NCI-H1092 (cell line): ENCODE measurements at places on chromosomes 2 and 18.

DNA sequence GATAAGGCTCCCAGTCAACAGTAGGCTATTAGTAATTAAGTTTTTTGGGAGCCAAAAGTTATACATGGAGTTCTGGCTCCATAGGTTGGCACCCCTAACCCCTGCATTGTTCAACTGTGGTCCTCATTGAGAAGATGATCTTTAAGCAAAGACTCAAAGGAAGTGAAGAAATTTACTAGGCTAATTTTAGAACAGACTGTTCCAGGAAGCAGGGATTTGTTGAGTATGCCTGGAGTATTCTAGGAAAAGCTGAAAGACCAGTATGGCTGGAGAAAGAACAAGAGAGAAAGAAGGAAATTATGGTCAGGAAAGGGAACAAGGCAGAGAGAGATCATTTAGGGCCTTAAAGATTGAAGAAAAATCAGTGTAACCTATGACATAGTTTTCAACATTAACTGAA is 125.1 kb downstream of the PMAIP1 start:
- no peak for DNase-seq

DNA sequence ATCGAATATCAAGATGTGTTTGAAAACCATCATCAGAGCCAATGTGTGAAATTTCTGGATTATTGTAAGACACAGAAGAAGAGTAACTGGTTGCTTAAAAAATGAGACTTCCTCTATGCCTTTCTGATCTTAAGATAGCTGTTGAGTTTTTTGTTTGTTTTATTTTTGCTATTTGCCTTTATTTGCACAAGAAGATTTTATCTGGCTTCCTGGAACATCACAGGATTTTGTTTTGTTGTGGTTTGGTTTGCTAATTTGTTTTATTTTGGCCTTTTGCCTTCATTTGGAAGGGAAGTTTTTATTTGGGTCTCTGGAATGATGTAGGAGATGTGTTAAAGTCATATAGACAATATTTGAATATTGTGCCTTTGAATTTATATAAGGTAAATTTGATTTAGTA is 3.9 kb upstream of the CYTIP start:
- DNase-seq: no peak

DNA sequence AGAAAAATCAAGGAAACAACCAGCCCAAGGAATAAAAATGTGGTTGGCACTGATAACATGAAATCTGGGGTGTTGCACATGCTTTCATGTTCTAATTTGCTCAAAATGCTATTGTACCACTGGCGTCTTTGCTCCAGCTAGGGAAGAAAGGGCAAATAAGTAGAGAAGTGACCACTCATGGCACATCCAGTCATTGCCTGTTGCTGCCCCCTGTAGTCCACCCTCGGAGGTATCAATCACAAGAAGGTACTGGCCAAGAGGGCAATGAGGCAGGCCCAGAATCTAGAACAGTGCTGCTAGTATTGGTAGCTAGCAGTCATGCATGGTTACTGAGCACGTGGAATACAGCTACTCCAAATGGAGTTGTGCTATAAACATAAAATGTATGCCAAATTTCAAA is 213.4 kb downstream of the CDCA7 start:
- DNase-seq: peak; percentile 22

DNA sequence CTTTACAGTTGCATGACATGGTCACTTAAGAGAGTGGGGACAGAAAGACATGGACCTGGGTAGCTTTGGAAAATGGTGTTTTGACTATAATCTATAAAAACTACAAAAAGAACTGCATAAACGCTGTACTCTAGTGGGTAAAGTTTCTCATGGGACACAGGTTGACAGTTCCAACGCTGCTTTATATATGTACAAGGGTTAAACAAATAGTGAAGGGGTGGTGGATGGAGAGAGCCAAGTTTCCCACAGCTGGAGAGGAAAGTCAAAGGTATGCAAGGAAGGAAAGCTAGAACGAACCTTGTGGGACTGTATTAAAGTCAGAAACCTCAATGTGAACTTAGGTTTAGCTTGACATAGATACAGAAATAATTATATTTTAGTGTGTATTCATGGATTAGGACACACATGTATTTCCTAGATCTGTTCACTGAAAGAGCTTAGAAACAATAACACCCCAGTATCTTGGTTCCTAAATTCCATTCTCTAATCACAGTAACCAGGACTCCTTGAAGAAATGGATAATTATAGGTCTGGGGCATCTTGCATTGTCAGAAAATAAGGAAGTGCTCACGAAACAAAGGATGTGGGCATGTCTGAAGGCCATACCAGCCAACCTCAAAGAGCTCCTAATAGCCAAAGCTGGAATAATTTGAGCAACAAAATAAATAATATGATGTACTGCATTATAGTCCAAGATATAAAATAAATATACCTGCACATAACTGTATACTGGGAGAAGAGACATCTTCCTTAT is 28.8 kb downstream of the TANC1 start:
- DNase-seq: no peak

DNA sequence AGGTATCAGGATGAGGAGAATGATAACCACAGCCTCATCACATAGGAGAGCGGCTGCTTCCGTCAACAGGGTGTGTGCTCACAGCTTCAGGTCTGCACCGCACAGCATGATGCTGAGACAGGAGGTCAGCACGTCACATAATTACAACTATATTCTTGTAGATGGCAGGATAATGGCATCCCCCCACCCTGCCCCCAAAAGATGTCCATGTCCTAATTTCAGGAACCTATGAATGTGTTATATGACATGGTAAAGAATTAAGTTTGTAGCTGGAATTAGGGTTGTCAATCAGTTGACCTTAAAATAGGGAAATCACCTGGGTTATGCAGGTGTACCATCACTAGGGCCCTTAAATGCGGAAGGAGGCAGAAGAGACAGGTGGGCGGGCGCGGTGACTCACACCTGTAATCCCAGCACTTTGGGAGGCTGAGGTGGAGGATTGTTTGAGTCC is 73.9 kb downstream of the ARL4C start:
- no peak for DNase-seq

DNA sequence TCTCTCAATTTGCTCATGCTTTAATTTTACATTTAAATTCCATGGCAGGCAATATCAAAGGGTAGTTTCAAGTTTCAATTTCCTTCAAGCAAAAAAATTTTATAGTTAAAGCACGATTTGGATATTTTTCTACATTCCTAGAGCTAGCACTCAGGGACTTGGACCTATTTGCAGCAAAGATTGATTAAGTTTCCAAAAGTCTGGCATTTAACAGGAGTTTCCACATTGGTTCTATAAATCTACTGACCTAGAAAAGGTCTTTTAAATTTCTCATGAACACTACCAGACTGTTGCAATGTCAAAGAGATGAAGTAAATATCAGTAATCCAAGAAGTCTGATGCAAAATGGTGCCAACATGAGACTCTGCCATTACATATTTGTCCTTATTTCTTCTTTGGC is 253.7 kb upstream of the LINC00305 start:
- no peak for DNase-seq

DNA sequence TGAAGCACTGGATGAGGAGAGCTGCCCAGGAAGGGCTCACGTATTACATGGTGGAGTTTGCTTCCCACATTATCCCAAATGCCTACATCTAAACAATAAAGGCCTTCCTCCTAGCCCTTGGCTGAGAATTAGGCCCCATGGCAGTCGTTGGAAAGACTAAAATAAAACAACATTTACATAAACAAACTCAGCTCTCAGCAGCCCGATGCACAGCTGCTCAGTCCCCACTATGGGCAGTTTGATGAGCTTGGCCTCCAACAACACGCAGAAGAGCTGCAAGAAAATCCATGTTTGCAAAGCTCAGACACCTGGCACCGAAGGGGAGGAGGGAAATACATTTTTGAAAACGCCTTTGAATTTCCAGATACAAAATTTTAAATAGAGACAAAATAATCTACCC is 352.4 kb downstream of the EIPR1 start:
- no peak for DNase-seq

GRCh38 chr2:101012054-101012705 is 10.1 kb downstream of the RPL31 start:
- DNase-seq: no peak

DNA sequence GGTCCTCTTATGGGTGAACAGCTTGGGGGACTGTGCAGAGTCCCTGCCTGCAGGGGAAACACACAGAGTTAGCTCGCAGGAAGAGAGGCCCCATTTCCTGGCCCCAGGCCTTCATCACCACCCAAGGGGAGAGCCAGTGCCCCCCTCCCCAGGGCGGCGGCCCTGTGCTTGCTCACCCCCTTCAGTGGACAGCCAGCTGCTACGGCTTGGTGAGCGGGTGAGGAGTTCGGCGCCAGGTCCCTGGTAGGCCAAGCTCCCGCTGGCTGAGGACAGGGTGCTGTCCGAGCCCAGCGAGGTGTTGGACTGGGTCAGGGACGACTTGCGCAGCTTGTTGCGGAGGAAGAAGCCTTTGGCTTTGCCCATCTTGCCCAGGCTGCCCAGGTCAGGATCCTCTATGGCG is 17.2 kb upstream of the SFXN5 start:
- no peak for DNase-seq

DNA sequence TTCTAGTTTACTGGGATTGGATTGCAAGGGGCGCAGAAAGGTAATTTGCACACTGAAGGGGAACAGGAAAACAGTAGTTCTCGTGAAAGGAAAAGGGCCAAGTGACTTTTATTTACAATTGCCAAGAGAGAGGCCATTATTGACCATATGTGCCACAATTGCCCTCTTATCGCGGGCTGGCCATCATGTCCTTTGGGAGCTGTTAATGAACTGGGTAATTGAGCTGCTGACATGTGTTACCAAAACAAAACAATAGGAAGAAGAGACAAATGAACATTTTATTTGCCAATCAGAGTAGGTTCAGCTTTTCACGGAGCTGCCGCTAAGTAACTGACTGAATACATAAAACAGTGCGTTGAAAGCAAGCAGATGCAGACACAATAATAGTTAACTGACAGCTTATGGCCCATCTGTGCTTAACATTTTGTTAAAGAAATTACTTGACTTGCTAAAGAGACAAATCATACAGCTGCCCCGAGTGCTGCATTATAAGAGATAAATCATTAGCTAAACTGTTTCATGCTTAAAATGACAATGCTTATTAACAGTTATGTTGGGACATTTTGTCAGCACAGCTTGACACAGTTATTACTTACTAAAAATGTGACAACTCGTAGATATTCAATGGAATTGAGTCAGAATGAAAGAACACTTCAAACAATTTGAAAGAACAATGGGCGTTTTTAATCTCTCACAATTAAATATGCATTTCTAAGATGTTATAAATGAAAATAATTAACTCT is 57.5 kb downstream of the PAX3 start:
- DNase-seq: peak; percentile 68

GRCh38 chr18:12258719-12259705 is 4.9 kb downstream of the CIDEA start:
- no peak for DNase-seq

DNA sequence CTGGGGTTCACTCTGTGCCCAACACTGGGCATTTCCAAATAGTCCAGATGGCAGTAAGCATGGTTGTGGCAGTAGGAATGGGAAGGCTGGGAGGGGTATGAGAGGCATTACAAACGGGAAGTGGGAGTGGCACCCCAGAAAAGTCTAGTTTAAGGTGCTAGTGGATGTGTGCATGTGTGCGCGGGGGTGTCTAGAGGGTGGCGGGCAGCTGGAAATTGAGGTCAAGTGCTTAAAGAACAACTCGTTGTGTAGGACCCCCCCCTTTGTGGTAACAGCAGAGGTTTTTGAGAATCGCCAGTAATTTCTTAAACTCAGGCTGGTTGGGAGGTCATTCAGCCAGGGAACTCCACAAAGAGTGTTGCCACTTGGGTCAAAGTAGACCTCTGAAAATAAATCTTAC is 69.9 kb downstream of the RHBDD1 start:
- no peak for DNase-seq

GRCh38 chr18:7516266-7517117 is 50.6 kb upstream of the PTPRM start:
- no peak for DNase-seq

DNA sequence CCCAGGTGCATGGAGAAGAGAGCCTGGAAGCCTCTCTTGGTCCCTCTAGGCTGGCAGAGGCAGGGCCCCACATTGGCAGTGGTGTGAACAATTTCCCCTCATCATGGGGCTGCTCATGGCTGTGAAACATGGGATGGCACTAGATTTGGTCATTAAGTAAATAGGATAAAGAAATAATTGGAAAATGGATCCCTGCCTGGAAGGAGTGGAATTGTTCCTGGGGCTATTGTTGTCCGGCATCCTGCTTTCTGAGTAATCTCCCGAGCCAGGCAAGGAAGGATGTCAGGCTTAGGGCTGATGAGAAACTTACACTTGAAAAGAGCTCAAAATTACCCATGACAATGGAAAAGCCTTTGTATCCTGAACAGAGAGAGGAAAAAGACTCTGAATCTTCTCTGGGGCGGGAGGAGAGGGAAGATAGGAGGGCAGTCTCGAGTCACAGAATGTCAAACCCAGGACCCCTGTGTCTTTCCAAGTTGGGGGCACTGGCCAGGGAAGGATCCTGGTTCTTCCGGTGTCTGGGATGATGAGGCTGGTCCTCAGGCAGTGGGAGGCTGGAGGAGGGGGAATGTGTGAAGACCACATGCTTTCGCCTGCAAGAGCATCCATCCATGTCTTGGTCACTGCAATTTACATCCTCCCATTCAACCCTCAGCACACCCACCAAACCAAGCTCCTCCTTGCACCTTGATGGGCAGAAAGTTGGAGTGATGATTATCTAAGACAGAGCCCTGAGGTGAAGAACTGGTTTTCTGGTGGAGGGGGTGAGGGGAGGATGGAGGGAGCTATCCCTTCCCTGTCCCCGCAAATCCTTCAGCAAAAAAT is 27.1 kb upstream of the STEAP3 start:
- no peak for DNase-seq

DNA sequence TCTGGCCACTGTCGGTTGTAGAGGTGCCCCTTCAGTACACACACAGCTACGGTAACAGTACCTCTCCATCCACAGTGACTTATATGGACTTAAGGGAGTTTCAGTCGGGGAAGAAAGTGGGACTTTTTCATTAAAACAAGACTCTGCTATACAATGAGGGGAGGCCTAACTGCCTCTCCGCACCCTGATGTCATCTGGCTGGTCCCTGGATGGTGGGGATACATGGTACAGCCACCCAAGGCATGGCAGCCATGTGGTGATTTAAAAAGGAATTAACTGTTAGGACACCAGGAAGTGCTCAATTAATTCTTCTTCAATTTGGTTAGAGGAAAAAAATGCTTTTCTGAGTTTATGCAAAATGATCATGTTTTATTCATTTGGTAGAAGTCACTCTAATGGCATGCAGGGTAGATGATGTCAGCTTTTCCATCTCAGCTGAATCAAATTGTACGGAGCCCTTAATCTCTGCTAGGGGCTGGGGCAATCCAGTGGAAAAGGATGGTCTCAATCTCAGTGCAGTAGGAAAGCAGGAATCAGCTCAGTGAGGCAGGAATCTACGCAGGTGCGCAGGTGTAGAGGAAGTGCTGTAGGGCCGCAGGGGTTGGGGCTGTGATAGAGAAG is 243.9 kb downstream of the PRKCE start:
- no peak for DNase-seq

GRCh38 chr2:232714969-232715368 is 17.8 kb downstream of the GIGYF2 start:
- no peak for DNase-seq

DNA sequence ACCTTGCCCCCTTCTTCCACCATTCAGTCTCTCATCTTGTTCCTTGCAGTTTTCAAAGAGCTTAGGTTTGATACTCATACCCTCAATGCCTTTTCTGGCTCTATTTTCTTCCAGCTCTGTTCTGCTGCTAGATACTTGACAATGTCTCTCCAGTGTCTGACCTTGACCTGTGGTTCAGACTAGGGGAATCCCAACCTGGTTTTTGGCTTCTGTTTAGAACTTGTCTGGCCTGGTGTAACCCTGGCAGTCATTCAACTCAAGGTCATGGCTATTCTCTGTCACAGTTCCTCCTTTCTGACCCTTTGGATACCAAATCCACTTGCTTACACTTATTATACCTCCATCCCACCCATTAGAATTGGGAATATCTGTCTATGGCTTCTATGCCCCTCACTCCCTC is 31.8 kb upstream of the IMP4 start:
- DNase-seq: no peak
